ENCODE measurements at places on chromosomes 3 and 15.

DNA sequence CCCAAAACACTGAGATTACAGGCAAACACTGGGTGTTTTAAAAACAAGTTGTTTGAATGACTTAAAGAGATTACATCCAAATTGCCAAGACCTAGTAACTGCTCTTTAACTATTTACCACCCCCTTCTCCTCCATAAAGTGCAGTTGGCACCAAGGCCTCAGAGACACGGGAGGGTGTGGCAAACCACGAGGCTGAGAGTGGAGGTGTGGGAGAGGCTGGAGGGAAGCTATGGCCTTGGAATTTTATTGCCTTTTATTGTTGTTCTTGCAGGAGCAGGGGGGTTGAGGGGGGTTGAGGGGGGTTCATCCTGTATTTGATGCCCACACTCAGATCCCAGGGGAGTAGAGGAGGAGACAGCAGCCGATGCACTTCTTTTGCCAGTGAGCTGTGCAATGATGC lies 75.9 kb upstream of the CTDSPL start:
- no peak overlapping the region for H3K4me3 ChIP-seq
- H3K4me1 ChIP-seq: no peaks in the 10 kb centered on the region
- no peak overlapping the region for H3K27ac ChIP-seq
- no peaks in the 10 kb centered on the region for H3K27me3 ChIP-seq
- no peaks in the 10 kb centered on the region for H3K36me3 ChIP-seq

GRCh38 chr15:39083213-39083612 lies 497.7 kb upstream of the THBS1 start:
- H3K4me1 ChIP-seq: no peaks in the 10 kb centered on the region
- H3K27ac ChIP-seq: no peak overlapping the region
- H3K4me3 ChIP-seq: no peak overlapping the region
- DNase-seq: no peak
- no peaks in the 10 kb centered on the region for H3K36me3 ChIP-seq
- peaks cover 3% of the 10 kb centered on the region for H3K27me3 ChIP-seq

- no peaks in the 10 kb centered on the region for H3K27me3 ChIP-seq
- no peak overlapping the region for H3K27ac ChIP-seq
- H3K4me1 ChIP-seq: peaks cover 5% of the 10 kb centered on the region
- H3K36me3 ChIP-seq: no peaks in the 10 kb centered on the region
- DNase-seq: no peak
Observed at GRCh38 chr3:46386205-46386604, 15.5 kb downstream of the CCR5 start.

GRCh38 chr15:89360294-89360971 lies 25.8 kb upstream of the POLG start:
- no peak overlapping the region for H3K4me3 ChIP-seq
- DNase-seq: no peak
- H3K4me1 ChIP-seq: peaks cover 37% of the 10 kb centered on the region
